ENCODE measurements at places on chromosomes 12 and 14.

GRCh38 chr14:57317248-57317833 lies 48.6 kb downstream of the AP5M1 start:
- peak; percentile 39 for DNase-seq

GRCh38 chr14:89486505-89486904 lies 69.5 kb upstream of the FOXN3 start:
- no peak for DNase-seq

DNA sequence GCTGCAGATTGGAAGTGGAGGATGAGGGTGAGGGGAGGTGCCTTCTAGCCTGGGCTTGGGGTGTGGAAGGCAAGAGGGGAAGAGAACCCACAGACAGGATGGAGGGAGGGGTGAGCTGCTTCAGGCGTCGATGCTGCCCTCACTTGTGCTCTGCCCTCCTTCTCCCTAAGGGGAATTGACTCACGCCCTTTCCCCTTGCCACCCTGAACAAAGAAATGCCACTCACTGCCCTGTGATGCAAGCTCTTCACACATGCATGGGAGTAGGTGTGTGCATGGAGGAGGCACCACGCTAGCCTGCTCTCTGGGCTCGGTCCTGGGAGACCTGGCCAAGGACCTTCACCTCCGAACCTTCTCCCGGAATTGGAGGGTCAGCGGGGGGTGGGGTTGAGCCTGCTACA lies 35.7 kb upstream of the PRMT8 start:
- no peak for DNase-seq

DNA sequence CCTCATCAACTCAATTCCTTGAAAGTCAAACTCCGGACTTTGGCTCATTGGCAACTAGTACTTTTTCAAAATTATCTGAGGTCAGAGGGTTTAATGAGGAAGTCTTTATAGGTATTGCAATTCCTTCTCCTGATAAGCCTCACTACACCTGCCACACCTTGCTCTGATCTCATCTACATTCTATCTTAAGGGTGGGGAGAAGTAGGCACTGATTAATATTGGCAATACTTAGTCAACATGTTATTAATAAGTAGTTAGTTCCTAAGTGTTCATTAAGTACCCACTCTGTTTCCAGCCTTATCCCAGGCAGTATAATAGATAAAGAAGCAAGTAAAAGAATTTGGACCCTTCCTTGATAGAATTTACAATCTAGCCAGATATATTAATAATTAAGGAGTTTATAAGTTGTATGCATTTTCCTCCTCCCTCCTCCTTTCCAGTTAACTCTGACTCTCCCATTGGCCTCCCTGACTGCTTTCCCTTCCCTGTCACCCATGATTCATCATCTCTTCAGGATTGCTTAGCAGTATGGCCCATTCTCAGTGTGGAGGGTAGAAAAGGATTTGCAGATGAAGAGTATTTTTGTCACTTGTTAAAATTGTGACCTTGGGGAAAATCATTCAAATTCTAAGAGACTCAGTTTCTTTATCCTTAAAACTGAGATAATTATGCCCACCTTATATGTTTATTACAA lies 231.0 kb upstream of the ATP2B1 start:
- DNase-seq = no peak

GRCh38 chr14:91261115-91261514 lies 16.6 kb upstream of the GPR68 start:
- no peak for DNase-seq

DNA sequence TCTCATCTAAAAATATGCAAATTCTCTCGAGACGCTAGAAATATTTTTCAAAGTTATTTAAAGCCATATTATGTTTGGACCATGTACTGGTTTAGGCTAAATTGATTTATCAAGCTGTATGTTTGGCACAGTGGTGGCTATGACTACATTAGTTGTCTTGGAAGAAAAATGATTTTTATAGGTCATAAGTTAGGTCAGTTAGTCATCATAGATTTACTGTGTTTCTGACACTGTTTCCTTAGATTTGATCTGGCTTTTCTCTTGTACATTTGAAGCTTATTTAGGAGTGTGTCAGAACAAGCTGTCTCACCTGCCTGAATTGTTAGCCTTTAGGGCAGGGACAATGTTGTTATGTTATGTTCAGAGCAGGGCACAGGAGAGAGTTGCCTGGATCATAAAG lies 161.1 kb upstream of the FBXO33 start:
- DNase-seq = no peak

- no peak for DNase-seq
Measured at GRCh38 chr14:72962829-72963312, 36.6 kb downstream of the DCAF4 start.

DNA sequence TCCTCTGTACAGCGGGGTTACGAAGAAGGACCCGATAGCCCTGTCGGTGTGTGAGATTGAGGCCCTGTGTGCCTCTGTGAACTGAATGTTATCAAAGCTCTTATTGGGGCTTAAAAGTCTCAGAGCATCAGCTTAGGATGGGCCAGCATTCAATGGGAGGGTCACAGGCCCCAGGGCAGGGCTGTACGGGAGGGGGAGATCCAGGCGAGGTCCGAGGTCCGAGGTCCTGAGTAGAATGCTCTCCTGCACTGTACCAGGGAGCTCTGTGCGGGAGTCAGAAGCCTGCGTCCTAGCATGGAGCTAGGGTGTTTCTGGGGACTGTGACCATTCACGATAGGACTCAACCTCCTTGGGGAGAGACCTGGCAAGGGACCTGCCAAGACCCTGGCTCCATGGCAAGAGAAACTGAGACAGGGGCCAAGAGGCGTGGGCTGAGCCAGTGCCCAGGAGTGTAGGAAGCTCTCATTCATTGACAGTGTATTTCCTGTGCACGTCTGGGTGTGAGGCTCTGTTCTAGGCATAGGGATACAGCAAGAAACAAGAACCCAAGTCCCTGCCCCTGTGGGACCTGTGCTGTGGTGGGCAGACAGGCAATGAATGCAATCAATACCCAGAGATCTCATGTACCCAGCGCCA lies 12.0 kb upstream of the FAM181A start:
- no peak for DNase-seq

DNA sequence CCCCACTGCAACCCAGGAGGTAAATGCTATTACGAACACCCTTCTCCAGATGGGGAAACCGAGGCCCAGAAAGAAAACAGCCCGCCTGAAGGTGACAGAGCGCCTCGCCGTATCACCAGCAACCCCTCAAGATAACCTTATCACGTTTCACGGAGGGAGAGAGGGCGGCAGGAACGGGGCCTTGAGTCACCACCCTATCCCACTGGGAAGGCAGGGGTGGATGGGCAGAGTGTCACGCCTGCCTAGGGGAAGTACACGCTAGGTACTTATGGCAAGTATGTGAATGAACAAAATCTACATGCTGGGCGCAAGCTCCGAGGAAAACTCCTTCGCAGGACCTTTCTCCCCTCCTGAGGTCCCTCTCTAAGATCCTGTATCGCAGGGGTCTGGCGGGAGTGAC lies 17.8 kb downstream of the NCOR2 start:
- DNase-seq = no peak
